ENCODE measurements at places on chromosomes 4 and X.

DNA sequence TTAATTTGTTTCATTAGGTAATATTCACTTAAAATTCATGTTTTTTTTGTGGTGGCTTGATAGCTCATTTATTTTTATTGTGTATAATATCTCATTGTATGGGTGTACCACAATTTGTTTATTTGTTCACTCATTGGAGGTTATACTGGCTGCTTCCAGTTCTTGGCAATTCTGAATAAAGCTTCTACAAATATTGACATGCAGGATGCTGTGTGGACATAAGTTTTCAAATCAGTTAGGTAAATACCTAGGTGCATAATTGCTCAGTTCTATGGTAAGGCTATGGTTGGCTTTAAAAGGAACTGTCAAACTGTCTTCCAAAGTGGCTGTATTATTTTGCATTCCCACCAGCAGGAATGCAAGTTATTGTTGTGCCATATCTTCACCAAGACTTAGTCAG lies 504.5 kb upstream of the GALNTL6 start:
- DNase-seq: no peak

- no peak for DNase-seq
Observed at GRCh38 chrX:56505866-56506265, 57.6 kb upstream of the UBQLN2 start.

- DNase-seq: no peak
Observed at GRCh38 chr4:55184600-55185523, 59.5 kb upstream of the KDR start.

GRCh38 chrX:39897741-39898097 lies 200.0 kb downstream of the BCOR start:
- DNase-seq: no peak

DNA sequence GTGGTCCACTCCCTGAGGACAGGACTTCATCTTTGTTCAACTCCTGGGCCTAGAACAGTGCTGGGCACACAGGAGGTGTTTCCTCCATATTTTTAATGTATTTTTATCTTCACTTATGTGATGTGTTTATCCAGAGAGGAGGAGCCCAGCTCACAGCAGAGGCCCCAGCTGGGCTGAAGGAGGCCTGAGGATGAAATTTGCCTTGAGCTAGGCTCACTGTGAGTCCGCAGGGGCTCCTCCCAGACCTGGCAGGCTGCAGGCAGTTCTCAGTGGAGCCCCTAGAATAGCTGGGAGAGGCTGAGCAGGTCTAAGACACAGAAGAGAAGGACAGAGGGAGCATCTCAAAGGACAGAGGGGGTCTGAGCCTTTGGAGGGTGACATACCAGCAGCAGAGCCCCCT lies 26.8 kb downstream of the C4orf50 start:
- DNase-seq: no peak

DNA sequence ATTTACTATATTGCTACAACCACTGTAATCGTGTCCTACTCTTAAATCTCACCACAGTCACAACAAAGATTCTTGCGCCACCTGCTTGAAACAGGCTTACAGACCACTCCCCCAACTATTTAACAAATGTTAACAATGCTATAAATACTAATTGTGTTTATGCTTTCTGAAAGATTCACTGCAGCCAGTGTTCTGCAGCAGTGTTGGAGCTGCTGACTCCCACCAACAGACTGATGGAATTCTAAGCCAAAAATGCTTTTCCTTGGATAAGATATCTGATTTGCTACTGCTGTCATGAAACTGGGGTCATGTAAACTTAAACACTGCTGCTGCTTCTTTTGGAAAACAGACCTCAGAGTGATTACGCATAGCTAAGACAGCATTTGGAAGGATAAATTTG lies 244.2 kb upstream of the MAB21L2 start:
- no peak for DNase-seq

DNA sequence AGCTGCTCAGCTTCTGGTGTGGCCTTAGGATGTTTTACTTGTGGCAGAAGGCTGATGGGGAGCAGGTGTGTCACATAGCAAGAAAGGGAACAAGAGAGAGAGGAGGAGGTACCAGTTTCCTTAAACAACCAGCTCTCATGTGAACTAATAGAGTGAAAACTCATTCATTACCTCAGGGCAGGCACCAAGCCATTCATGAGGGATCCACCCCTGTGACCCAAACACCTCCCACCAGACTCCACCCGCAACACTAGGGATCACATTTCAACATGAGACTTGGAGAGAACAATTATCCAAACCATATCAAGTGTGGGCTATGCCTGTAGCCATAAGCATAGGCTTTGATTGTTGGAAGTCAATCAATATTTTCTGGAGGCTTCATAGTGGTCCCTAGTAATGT lies 56.0 kb downstream of the GSX2 start:
- DNase-seq: no peak

DNA sequence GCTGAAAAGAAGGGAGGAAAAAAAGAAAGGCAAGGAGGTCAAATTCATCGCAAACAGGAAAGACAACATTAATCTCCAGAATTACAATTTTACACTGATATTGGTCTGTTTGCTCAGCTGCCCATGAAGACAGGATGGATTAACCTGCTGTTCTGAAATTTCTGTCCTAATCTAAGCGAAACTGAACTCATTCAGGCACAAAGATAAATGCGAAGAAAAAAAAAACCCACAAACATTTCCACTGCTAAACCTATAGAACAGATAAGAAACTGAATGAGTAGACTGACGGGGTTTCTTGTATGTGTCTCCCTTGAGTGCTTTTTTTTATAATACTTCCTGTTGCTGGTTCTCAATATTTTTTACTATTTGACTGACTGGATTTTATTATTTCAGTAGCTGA lies 251.8 kb upstream of the FTHL17 start:
- DNase-seq: no peak

DNA sequence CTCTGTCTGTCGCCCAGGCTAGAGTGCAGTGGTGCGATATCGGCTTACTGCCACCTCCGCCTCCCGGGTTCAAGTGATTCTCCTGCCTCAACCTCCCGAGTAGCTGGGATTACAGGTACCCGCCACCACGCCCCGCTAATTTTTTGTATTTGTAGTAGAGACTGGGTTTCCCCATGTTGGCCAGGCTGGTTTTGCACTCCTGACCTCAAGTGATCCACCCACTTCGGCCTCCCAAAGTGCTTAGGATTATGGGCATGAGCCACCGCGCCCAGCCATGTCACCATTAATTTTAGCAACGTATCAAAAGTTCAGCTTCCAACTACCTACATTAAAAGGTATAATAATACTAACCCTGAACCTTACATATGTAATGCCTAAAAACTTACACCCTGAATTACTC lies 940 bp upstream of the UTP3 start:
- DNase-seq: peak; percentile 69

DNA sequence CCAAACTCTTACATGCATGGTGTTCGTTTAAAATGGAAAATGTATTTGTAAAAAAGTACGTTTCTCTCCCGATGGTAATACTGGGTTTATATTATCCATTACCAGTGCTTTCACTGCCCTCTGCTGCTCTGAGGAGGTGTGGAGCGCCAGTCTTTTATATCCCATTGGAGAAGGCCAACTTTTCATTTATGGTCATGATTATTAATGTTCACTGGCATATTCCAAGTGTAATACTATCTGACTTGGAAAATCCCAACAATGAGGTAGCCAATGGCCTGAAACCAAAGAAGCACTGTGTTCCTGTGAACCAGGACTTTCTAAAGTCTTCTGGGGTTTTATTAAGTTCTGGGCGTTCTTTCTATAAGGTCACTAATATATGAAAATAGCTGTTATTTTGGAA lies 80.7 kb downstream of the SYNPO2 start:
- DNase-seq: no peak

DNA sequence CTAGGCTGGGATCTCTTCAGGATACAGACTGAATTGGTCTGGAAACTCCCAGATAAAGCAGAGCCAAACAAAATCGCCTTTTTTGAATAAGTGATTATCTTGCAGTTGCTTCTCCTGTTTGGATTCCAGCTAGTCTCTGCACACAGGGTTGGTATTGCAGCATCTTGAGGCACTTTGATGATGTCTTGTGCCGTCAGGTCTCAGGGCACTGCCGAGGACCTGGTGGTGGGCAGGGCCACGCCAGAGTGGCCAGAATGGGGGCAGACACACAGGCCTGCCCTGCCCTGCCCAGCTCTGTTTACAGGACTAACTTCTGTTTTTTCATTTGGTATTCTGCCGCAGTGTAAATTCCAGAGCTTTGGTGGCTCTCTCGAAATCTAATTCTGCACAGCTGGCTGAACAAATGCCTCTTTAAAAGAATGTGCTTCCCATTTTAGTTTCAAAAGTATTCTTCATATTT lies 276.1 kb downstream of the NR3C2 start:
- DNase-seq: no peak

Measured in activated effector memory CD4-positive, alpha-beta T cell treated with anti-CD3 and anti-CD28 coated beads, Interleukin-2, amount 50 U/mL, for 16 hours (primary cell).